ENCODE measurements at places on chromosomes 2 and 18.
A peak's percentile ranks its signal among the peaks of the same experiment; 100 is the strongest.

GRCh38 chr2:112881217-112881985 is 29.6 kb upstream of the IL37 start:
- peak; percentile 84 for DNase-seq

DNA sequence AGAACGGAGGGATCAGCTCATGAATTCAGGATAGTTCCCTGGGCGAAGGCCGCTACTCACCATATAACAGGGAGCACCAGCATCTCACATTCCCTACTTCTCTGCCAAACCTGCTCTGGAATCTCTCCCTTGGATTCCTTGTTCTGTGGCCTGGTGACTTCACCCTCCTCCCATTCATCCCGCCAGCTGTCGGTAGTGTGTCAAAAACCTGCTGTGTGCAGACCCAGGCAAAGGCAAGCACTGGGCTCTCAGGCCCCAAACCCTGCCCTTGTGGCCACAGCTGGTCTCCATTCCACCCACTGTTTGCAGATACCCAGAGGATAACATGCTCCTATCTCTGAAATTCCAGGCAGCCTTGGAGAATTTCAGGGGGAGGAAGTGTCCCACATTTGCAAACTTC is 151.6 kb downstream of the CAPN13 start:
- no peak for DNase-seq

- DNase-seq, result no peak
These were observed 179.2 kb downstream of the MEMO1 start for GRCh38 chr2:31831585-31831984.

DNA sequence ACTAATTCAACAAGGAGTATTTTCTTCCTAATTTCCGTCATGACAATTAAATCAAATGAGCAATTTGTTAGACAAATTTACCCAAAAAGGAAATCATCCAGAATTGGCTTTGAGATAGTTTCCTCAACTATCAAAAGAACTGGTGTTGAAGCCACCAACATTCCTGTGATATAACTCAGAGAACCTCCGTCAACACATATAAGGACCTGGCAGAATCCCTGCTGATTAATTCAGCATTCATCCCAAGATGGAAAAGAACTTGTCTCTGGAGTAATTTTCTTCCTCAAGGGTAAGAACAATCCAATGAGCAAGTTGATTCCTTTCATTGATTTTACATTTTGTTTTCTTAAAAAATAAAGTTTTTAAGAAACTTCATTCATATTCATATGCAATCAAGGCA is 62.0 kb downstream of the MBD2 start:
- DNase-seq, result no peak

DNA sequence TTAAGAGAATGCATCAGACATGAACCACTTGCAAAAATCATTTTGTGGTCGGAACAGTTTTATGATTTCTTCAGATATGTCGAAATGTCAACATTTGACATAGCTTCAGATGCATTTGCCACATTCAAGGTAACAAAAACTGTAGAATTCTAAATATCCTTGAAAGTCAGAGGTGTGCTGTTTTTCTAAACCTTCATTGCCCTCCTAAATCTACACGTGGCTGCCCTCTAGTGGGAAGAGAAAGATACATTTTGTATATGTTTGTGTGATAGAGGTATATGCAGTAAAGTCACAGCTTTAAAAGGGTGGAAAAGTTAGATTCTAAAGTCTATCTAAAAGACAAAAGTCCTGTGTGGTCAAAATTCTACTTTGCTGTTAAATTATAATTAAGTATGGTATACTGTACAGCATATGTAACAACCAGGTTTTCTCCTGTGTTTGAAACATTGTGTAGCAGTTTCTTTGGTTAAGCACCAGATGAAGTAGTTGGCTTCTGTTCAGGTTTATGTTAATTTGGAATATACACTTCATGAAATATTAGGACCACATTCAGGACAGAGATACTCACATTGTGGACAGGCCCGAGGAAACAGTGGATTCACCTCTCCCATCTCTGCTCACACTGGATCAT is 65.9 kb upstream of the ITM2C start:
- DNase-seq, result peak; percentile 73

DNA sequence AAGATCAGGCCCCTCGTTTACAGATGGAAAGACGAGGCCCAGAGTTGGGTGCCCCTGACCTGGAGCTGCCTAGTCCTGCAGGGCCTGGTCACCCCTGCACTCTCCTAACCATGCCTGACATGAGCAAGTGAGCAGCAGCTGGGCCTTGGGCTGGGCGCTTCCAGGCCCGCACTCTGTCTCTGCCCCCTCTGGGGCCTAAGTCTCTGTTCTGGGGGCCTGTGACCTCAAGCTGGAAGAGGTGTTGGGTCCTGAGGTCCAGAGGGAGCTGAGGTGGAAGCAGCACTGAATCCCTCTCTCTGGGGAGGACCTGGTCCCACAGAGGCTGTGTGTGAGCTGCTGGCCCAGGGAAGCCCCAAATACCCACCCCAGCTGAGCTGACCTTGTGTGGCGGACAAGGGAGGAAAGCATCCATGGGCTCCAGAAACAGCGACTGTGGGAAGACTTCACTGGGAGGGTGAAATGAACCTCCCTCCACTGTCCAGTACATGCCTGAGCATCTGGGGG is 46.1 kb upstream of the GPC1 start:
- no peak for DNase-seq

GRCh38 chr2:165471349-165471950 is 2.0 kb downstream of the CSRNP3 start:
- no peak for DNase-seq

DNA sequence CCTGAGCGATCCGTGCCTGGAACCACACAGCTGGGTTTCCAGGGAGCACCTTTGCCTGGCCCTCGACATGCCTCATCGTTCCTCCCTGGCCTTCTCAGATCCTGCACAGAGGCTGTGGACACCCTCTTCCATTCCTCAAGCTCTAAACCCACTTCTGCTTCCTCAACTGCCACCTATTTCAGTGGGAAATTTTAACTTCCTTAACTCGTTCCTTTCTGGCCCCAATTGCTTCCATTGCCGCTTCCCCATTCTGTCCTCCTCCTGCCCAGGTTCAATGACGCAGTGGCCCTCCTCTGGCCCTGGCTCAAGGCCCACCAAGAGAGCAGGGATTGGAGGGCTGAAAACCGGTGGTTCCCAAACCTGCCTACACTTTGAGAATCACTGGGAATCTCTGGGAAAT is 4.8 kb upstream of the B3GNT7 start:
- no peak for DNase-seq

DNA sequence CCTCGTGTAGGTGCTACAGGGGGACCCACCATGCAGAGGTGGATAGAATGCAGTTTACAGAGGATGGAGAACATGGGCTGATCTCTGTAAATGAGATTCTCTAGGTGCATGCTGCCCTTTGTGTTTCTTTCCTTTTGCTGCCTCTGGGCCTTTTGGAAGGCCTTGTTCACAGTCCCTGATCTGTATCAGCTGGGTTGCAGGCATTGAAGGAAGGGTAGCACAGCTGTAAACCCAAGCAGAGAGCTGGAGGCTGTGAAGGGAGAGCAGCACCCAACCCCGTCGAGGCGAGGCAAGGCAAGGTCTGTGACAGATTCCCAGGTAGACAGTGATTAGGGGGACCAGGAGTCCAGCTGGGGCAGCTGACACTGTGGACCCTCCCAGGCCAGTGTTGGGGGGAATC is 56.1 kb upstream of the SOS1 start:
- DNase-seq, result no peak

DNA sequence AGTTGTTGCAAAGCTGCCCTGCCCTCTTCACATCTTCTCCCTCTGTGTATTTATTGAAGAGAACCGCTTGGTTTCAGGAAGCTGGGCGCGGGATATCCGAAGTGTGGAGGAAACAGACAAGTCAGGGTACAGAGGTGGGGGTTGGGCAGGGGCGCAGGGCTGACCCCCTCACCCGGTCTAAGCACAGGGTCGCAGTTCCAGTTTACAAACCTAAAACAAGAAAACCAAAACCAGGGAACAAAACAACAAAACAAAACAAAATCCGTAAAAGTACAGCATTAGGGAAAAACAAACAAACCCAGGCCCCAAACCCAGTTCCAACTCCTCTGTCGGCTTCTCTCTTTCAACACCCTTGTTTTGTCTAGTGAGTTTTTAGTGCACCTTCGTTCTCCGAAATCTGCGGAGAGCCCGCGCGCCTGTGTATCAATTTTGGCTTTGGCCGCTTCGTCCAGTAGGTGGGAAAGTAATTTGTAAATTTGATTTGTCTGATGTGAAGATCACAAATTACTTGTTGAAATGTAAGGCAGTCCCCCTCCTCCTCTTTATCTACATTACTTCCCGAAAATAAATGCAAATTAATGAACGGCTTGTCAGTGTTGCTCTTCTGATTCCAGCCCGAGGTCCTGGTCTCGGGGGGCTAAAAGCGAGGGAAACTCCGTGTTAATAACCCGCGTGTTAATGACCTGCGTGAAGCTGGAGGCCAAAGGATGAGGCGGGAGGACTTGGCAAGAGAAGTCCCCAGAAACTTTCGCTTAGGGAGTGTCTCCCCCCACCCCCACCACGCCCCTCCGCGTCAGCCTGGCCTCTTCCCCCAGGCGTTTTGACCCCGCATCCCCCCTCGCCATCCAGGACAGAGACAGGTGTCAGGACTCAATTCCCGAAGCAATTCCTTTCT is 6.9 kb downstream of the OTX1 start:
- DNase-seq, result no peak

- DNase-seq, result no peak
These were observed 54.4 kb upstream of the MYO3B start for GRCh38 chr2:170123593-170123992.

DNA sequence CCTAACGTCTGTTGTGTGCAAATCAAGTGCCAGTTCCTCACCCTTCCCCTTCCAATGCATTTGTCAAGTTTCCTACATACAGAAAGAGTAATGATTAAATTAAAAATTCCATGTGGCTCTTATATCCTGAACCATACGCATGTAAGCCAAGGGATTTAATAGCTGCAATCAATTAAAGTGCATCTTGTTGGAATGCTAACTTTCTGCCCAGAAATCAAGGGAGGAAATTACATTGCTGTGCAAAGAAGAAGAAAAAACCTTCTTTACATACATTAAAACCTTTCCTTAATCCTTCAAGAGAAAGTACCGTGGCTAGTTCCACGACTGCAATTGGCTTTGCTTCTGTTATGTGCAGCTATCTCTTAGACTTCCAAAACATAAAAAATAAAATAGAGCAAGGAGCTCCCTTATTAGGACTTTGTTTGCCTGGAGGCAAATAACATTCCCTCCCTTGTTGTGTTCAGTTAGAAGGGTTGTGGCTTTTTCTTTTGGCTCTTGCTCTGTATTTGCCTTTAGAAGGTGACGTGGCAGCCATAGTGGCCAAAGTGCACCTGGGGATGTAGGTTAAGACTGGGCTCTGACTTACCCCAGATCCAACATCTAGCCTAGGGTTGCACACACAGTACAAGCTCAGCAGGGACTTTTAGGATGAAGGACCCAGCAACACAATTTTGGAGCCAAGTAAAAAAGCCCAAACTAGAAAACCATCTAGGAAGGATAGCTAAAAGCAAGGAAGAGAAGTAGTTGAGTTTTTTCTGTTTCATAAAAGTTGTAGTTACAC is 158.3 kb downstream of the ANTXR1 start:
- DNase-seq, result no peak

- peak; percentile 75 for DNase-seq
These were observed 61.7 kb downstream of the CD226 start for GRCh38 chr18:69885841-69886531.

- no peak for DNase-seq
These were observed 80.3 kb downstream of the VAPA start for GRCh38 chr18:9994026-9994570.

- no peak for DNase-seq
These were observed 119.9 kb downstream of the OSR1 start for GRCh38 chr2:19238440-19239060.

- no peak for DNase-seq
These were observed 160.4 kb downstream of the HDAC4 start for GRCh38 chr2:239240414-239240881.

DNA sequence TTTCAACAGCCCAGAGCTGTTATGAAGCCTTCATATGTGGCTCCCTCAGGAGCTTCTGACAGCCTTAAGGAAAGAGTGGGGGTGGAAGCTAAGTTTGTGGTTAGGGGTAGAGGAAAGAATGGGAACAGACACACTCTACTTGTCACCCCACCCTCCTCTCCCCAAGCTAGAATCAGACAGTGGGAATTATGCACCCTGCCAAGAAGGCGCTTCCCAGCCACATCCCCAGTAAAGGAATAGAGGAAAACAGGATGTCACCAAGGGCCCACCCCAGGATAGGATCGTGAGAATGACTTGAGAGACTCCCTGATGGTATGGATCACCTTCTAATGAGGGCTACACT is 32.4 kb upstream of the EML4 start:
- DNase-seq, result no peak

GRCh38 chr2:102538491-102538890 is 65.5 kb downstream of the SLC9A4 start:
- no peak for DNase-seq

DNA sequence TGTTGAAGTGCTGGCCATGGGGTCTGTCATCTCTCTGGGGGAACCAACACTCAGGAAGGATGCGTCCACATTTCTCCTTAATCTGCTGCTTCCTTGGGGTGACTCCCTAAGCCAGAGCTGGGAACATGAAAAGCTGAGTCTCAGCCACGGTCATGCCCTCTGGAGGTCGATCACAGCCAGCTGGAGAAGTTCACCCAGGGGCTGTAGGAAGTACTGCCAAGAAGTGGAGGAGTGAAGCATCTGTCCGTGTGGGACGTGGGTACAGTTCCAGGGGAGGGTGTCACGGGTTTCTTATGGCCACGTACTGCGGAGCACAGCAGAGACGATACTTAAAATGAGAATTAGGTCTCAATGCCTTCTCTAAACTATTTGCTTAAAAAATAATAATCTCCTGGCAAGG is 42.4 kb upstream of the IGFBP2 start:
- DNase-seq, result no peak

DNA sequence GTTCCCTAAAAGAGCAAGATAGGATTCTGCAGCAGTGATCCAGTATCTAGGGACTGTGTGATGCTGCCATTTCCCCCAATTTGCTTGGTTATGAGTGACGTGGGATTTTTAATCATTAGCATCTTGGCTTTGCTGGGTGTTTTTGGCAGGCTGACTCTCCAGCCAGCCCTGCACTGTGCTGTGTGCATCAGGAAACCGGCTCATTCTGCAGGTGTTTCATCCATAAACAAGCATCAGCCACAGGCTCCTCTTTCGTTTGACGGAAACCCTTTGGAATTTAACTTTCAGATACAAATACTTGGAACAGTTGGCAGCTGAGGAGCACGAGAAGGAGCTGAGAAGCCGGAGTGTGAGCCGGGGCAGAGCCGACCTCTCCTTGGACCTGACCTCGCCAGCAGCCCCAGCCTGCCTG is 135.9 kb downstream of the TPGS2 start:
- no peak for DNase-seq

DNA sequence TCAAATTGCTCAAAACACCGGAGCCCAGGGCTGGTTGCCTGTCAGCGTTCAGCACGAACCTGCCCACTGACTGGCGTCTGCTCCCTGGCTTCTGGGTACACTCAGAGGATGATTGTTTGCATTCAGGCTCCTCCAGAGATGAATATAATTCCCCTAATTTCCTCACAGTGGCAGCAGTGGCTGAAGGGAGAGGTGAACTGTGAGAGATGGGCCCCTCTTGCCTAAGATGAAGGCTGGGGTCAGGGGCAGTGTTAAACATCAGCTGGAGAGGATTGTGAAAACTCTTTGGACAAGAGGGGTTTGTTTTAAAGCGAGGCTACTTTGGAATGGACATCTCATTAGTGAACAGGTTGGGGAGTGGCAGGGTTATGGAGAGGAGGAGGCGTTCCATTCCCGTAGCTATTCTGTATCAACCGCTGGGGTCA is 31.0 kb downstream of the TCF7L1 start:
- DNase-seq, result no peak

GRCh38 chr2:99801327-99801901 is 311.6 kb upstream of the REV1 start:
- DNase-seq, result no peak

GRCh38 chr2:98912221-98912851 is 23.7 kb downstream of the CRACDL start:
- DNase-seq, result no peak

- DNase-seq, result no peak
These were observed 34.7 kb downstream of the MAP4K4 start for GRCh38 chr2:101732199-101732598.
